ENCODE measurements at places on chromosomes 2 and 18.

GRCh38 chr18:65975536-65975935 lies 224.7 kb downstream of the CDH7 start:
- no peak for DNase-seq

GRCh38 chr2:160232905-160233475 lies 32.9 kb upstream of the ITGB6 start:
- DNase-seq, result no peak

DNA sequence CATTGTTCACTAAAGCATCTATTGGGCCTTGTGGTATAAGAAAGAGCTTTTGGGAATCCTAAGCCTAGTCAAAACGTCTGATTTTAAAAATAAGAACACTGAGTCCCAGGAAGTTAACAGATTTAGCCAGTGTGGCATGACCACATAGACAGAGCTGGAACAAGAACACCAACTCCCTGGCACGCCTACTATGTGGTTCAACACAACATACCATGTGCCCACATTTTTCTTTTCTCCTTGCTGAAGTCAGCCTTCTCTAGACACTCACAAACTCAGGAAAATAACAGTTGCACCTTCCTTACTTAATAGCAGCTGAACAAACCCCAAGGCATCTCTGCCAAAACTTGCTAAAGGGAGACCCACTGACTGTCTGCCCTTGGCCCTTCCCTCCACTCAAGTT lies 124.8 kb downstream of the C1D start:
- DNase-seq, result no peak

DNA sequence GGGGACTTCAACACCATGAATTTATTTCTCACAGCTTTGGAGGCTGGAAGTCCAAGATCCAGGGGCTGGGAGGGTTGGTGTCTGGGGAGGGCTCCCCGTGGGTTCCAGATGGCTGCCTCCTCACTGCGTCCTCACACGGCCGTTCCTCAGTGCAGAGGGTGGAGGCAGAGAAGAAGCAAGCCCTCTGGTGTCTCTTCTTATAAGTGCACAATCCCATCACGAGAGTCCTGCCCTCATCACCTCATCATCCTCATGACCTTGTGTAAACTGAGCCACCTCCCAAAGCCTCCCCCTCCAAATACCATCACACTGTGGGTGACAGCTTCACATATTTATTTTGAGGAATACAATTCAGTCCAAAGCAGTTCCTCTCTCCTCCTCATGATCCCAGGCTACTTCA lies 26.3 kb downstream of the TMEM163 start:
- DNase-seq, result no peak

DNA sequence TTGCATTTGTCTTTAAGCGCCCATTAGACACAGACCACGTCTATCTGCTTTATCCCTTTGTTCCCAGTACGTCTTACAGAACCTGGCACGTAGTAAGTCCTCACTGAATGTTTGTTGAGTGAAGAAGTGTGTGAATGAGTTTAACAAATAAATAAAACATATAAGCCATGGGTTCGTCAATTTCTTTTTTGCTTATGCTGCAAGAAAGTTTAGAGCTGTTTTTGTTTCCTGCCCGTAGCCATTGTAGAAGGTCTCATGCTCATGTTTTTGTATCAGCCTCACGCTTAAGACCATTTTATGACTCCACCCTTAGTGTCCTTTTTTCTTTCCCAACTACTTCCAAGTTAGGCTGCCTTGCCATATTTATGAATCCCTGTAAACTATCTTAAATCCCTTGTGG lies 2.5 kb downstream of the ADD2 start:
- no peak for DNase-seq

DNA sequence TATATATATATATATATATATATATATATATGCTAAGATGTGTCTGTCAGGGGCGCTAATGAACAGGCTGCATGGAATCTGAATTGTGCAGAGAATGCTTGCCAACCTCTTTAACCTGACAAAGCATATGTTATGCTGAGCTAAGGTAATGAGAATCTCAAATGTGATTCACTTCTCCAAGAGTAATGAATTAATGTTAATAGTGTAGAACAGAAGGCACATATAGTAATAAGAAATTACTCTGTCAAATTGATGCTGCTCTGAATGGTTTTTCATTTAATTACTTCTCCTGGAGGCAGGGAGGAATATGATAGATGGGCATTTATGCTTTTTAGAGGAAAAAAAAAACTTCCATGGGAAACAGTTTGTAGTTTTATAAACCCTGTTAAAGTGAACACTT lies 35.4 kb downstream of the COX7A2L start:
- DNase-seq, result no peak

DNA sequence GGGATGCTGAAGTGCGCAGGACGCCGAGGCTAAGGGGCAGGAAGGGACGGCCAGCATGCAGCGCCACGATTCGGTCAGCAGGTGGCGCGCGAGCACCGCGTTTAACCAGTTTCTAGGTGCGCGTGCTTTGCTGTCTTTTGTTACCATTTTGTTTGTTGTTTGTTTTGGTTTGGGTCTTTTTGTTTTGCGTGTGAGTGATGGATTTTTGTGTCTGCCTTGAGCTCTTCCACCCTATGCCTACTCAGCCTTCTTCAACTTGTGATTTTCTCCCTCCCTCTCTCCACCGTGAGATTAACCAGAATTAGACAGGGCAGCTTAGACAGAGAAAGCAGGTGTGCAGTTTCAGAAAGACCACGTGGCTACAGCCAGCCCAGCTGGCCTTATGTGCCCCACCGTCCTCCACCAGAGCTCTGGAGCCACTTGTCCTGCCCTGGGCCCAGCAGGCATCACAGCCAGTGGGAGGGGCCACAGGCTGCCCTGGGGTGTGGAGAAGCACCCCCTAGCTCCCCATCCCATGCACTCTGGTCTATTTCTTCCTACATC lies 180.2 kb downstream of the RNF144A start:
- DNase-seq, result peak; percentile 11

DNA sequence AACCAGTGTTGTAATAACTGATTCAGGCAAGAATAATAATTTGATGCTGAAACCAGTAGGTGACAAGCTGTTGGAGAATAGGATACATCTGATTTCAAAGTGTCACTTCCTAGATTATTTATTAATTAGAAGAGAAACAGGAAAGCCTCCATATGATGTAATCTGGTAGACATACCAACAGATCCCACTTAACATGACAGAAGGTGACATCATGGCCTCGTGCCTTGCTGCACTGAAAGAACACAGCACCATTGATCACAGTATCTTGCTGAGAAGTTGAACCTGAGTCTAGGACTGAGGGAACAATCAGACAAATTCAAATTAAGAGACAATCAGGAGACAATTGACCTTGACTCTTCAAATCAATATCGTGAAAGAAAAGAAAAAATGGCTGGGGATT lies 131.6 kb upstream of the DLGAP1 start:
- DNase-seq, result no peak

GRCh38 chr2:173524256-173524955 lies 169.7 kb downstream of the CDCA7 start:
- no peak for DNase-seq

GRCh38 chr2:231687133-231687852 lies 21.0 kb upstream of the PTMA start:
- no peak for DNase-seq

DNA sequence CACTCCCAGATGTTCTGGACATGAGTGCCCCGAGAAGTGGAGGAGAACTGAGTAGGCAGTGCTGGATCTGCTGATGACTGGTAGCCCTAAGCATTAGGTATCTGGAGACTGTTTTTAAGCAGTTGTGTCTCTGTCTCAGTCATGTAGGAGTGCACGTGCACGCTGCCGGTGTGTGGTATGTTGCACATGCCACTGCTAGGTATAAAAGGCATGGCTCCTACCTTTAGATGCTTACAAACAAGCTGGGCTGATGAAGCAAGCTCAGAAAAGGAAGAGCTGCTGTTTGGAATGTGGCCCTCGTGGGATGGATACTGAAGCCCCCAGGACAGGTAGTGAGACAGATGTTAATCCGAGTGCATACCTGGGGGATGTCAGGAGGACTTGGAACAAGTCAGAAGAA lies 49.1 kb downstream of the HK2 start:
- no peak for DNase-seq

GRCh38 chr2:176161825-176162626 lies 4.9 kb downstream of the HOXD3 start:
- DNase-seq, result no peak

DNA sequence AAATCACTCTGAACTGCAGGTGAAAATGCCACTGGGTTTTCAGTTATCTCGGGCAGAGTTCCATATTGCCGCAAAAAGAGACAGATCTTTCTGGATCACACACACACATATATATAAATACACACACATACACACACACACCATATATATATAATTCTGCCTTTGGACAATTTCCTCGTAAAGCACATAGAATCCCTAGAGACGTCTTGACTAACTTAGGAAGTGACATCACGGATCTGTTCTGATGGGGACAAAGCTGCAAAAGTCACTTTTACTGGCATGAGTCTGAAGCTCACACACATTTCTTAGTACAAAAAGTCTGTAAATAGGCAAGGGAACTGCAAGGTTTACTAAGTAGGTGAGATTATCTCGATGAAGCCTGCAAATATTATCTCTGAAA lies 28.6 kb upstream of the MBOAT2 start:
- no peak for DNase-seq

DNA sequence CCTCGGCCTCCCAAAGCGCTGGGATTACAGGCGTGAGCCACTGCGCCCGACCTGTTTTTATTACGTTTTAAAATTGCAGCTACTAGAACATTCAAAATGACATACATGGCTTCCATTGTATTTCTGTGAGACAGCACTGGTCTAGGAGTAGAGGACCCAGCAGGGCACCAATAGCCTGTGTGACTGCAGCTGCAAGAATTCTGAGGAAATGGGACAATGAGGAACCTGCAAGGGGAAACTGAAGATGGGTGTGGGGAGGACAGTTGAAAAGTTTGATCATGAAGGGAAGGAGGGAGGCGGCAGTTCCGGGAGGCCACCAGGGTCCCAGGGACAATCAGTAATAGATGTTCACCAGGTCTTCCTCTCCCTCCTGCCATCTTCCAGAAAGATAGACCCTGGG lies 13.9 kb upstream of the DNPEP start:
- DNase-seq, result no peak

DNA sequence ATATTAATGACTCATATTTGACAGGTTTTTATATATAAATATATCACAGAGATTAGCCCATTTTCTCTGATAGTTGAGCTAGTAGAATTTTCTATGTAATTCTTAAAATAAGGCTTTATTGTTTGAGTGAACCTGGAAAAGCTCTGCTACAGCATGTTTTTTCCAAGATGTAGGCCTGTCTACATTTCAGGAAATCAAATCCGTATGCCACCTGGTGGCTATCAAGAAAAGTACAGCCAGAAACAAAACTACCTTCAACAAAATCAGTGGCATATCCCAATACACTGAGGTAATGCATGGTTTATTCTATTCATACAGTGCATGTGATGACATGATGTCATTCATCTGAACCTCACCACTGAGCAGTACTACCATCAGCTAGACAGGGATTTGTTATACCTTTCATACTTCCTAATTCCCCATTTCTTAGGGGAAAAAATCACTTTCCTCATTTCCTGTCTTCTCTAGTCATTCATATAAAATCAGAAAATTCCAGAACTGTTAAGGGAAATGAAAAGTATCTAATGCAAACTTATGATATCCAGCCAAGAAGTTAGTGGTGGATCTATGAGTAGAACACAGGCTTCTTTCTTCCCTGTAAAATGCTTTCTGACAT lies 310.4 kb upstream of the SYT4 start:
- DNase-seq, result no peak

DNA sequence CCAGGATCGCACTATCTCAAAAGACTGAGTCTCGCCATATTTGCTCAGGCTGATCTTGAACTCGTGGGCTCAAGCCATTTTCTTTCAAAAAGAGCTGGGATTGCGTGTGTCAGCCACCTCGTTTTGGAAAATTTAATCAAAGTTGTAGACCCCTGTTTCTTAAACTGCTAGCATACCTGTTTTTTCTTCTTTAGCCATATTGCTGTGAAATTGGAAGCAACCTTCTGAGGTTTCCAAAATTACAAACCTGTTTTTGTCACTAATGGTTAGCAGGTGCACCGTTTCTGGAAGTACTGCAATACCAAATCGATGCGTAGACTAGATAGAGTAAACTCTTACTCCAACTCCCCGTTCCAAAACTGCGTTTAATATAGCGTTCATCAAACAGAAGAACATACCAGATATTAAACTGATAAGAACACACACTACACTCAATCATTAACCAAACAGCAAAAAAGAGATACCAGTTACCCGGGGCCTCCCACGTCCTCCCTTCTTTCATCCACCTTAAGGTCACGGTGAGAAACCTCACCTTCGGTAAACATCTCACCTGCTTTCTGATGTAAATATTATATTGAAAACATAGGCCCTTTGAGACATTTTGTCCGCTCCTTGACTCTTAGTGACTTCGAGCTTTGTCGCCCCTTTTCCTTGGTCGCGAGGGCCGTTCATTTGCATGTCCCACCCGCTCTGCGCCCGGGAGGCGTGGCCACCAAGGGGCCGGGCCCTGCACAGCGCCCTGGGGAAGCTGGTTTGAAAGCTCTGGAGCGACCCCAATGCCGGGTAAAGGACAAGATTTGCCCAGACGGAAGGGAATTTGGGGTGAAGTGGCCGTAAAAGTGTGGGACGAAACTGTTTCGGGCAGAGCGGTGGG lies at the start of gene RNU2-63P:
Gene RNU2-63P (minus strand): TSS at position 462 of the 874 bp plus-strand sequence.
- peak; percentile 84 for DNase-seq

DNA sequence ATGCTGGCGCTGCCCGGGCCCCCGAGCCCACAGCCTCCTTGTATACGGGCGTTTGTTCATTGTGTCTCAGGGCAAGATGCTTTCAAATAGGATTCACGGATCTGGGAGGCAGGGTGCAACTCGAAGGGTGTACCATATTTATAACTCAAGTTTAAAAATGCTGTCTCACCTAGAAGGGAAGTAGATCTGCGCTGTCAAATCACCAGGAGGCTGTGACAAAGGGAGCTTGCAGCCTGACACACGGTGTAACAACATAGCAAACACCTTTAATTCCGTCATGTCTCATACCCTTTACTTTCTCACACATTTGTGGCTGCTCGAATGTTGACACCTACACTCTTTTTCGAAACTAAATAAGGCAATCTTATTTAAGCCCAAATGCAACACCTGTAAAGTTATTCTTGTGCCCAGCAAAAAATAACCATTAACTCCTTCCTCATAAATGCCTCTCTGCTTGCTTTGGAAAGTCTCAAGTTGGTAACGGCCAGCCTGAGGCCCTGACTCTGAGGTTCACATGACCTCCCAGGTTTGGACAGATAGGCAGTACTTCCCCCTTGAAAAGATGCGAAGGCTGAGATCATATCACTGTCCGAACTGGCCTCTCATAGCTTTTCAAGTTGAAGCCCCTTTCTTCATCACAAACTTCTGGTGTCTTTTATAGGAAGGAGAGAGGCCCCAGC lies 11.6 kb downstream of the ZEB2 start:
- no peak for DNase-seq

- DNase-seq, result no peak
Observed at GRCh38 chr18:76495435-76496193, 572 bp upstream of the ZNF516 start.

DNA sequence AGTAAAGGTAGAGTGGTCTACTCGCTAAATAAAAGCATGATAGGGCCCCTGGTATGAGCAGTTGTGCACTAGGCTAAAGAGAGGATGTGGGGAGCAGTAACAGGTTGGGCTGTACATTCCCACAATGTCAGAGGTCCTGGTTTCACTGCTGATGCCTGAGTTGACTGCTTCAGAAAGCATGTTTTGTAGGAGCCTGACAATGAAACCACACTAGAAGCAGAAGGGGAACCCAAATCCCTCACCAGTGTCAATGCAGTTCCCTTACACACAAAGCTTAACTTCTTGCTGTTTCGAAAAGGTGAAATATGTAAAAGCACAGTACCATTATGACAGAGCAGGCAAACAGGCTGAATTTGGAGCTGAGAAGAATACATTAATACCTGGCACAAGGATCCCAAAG lies 291.7 kb upstream of the KYNU start:
- no peak for DNase-seq

- DNase-seq, result no peak
Observed at GRCh38 chr2:171578127-171578803, 56.0 kb downstream of the CYBRD1 start.

GRCh38 chr2:164205347-164205746 lies 415.9 kb downstream of the GRB14 start:
- DNase-seq, result peak; percentile 61
